NCI-H510A (cell line): ENCODE measurements at places on chromosomes 11 and 22.

DNA sequence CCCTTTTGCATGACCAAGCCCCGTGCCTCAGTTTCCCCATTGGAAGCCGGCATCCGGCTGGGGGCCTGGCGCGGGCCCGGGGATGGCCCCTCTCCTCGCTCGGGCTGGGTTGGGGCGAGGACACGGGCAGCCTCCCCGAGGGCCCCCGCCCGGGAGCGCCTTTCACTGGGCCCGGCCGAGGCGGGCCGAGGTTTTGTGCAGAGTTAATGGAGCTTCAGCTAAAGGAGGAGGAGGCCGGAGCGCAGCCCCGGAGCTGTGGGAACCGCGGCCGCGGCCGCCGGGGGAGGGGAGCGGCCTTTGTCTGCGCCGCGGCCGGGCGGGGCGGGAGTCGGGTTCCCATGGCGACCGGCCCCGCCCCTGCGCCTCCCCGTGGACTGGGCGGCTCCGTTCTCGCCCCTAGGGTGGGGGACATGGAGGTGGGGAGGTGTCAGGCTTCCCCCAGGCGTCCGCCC is 1.4 kb upstream of the MAPK11 start:
- DNase-seq: peak; percentile 46

GRCh38 chr11:84524422-84525051 is 1102.6 kb downstream of the DLG2 start:
- no peak for DNase-seq

DNA sequence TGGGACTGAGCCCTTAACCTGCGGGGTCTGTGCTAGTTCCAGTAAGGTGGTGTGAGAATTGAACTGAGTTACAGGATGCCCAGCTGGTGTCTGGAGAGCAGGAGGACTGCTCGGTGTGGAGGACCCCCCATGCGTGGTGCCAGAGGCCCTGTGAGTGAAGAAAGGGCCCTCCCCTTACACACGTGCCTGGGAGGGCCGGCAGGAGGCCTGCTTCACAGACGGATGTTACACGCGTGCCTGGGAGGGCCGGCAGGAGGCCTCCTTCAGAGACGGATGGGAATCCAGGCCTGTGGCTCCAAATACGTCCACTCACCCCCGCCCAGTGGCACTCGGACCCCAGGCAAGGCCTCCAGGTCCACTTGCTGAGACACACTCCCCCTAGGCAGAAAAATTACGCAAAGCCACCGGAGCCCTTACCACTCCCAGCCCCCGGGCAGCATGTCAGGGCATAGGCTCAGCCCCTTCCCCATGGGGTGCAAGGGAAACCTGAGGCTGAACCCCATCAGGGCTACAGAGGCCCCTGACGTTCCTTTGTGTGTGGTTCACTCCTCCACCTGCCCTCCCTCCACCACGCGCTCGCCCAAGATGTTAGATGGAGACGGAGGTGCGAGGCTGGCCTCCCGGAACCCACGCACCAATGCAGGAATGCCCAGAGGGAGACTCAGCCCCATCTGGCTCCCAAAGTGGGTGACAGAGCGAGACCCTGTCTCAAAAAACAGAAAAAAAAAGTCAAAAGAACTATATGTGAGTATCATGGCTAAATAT is 227.8 kb downstream of the BRD1 start:
- DNase-seq: no peak

DNA sequence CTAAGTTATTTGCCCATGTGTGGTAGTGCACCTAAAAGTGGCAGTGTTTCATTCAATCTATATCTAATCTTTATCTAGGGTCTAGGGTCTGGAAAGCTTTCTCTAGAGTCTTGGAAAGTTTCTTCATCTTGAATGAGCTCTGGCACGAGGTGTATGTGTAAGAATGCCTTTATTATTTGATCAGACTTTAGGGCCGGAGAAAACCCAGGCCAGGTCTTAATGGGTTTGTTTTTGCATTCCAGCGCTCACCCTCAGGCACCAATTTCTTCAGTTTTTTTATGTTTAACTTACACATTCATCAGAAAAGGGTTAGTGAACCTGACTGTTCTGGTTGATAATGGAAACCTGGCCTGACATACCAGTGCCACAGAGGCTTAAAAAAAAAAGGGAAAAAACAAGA is 68.3 kb upstream of the SLN start:
- DNase-seq: no peak

DNA sequence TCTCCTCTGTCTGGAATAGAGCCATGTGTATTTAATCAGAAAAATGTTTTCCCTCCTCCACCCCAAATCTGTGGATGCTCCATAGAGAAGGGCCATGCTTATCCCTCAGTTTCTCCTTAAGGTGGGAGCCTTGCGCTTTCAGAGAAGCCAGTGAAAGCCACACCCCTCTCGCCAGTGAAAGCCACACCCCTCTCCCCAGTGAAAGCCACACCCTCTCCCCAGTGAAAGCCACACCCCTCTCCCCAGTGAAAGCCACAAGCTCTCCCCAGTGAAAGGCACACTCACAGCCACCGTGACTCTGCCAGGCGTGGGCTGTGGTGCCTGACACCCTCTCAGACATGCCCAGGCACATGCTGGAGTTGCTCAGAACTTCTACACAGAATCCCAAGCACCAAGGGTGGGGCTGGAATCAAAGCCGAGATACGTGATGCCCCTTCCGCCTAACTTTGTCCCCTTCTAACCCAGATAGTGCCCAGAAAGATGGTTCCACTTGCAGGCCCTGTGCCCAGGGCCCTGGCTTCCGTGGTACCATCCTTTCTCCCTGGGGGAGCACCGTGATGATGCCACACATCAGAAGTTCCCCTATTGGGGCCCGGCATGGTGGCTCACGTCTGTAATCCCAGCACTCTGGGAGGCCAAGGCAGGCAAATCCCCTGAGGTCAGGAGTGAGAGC is 16.5 kb upstream of the PRR5 start:
- DNase-seq: no peak

GRCh38 chr22:32466496-32466895 is 2.2 kb upstream of the BPIFC start:
- DNase-seq: no peak

DNA sequence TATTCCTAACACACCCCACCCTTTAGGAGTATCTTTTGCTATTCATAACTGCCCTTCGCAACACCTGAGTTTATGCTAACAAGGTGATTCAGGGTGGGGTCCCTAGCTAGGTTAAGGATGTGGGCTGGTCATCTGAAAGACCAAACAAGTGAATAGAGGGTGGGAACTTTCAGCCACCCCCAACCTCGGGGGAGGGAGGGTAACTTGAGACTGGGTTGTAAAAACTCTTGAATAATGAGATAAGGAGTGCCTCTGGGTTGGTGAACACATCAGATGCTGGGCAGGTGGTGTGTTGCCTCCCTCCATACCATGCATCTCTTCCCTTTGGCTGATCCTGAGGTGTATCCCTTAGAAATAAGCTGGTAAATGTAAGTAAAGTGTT is 111.5 kb downstream of the SWAP70 start:
- DNase-seq: no peak

GRCh38 chr11:2826679-2827056 is 58.9 kb downstream of the CDKN1C start:
- DNase-seq: no peak

GRCh38 chr11:119361056-119361787 is 14.7 kb upstream of the MFRP start:
- DNase-seq: peak; percentile 61

GRCh38 chr11:2320568-2321310 is 18.9 kb downstream of the TSPAN32 start:
- DNase-seq: no peak

DNA sequence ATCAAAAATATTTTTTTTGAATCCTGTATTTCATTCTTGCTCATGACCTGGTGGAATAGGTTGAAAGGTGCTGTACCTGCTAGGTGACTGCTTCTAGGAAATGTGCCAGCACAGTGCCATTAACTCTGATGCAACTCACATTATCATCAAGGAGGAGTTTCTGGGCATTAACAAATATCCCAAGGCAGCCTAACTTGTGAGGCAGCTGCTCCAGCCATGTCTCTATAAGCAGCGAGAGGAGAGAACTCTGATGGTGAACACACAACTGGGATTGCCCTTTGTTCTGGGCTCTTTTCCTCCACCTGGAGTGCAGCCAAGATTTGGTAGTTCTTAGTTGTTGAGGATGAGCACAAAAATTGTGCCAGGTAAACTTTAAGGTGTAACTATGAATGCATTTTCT is 25.6 kb downstream of the HEPHL1 start:
- DNase-seq: no peak

GRCh38 chr11:2793701-2794045 is 91.9 kb downstream of the CDKN1C start:
- DNase-seq: no peak

DNA sequence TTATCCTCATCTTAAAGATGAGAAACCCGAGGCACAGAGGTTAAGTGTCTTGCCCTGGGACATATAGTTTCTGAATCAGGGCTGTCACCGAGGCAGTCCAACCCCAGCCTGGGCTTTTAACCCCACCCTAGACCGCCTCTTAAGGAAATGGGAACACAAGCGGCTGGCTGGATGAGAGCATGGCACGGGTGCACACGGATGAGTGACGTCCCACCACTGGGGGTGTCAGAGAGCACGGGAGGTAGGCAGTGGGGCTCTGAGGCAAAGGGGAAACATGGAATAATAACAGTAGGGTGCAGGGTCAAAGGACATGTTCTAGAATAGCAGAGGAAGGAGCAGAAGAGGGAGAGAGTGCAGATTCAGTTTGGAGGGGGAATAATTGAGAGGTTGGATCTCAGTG is 22.3 kb downstream of the PPFIBP2 start:
- no peak for DNase-seq

DNA sequence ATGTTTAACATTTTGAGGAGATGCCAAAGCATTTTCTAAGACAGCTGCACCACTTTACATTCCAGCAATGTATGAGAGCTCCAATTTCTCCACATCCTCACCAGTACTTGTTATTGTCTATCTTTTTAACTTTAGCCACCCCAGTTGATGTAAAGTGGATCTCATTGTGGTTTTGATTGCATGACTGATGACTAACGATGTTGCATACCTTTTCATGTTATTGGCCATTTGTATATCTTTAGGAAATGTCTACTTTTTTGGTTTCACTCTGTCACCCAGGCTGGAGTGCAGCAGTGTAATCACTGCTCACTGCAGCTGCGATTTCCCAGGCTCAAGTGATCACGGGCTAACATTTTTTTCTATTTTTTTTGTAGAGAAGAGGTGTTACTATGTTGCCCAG is 8.9 kb downstream of the TTC28 start:
- no peak for DNase-seq

DNA sequence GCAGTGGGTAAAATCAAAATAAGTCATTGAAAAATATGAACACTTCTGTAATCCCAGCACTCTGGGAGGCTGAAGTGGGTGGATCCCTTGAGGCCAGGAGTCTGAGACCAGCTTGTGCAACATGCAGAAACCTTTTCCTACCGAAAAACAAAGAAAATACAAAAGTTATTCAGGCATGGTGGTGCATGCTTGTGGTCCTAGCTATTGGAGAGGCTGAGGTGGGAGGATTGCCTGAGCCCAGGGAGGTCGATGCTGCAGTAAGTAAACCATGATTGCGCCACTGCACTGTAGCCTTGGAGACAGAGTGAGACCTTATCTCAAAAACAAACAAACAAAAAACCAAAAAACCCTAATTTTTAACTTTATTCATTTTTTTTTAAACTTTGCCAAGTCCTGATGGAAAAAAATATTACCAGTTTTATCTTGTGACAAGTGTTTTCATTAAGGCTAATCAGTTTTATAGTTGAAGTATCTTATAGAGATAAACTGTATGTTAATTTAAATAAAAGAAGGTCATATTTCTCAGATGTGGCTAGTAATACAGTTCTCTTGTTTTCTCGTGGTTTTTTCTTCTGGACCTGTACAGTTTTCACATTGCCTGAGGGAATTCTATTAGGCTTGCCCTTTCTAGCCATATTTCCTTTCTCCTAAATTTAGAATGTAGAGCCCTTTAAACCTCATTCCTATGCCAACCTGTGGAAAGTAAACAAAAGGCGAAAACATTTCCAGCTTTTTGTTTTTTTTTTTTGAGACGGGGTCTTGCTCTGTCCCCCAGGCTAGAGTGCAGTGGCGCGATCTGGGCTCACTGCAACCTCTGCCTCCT is 9.4 kb downstream of the HIPK3 start:
- no peak for DNase-seq

- DNase-seq: no peak
Observed at GRCh38 chr22:37267661-37268413, 14.5 kb upstream of the CYTH4 start.

GRCh38 chr11:120384476-120384875 is 48.3 kb downstream of the ARHGEF12 start:
- DNase-seq: no peak

DNA sequence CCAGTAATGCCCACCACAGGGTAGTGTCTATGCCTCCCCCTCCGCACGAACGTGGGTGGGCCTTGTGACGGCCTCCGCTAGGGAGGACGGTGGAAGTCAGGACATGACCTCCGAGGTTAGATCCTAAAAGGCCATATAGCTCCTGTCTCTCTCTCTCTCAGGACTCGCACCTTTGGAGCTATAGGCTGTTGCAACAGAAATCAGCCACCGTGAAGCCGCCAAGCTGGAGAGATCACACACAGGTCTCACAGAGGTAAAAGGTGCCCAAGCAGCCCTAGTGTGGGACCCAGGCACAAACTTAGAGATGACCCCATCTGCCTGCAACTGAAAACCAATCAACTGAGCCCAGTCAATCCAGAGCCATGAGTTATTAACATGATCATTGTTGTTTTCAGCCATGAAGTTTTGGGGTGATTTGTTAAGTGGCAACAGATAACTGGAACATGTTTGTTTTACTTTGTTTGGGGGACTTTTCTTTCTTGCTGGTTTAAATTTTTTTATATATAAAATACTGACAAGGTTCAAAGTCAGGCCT is 7.4 kb upstream of the NAP1L4 start:
- no peak for DNase-seq

- DNase-seq: no peak
Observed at GRCh38 chr11:64340671-64341335, 799 bp downstream of the CCDC88B start.

DNA sequence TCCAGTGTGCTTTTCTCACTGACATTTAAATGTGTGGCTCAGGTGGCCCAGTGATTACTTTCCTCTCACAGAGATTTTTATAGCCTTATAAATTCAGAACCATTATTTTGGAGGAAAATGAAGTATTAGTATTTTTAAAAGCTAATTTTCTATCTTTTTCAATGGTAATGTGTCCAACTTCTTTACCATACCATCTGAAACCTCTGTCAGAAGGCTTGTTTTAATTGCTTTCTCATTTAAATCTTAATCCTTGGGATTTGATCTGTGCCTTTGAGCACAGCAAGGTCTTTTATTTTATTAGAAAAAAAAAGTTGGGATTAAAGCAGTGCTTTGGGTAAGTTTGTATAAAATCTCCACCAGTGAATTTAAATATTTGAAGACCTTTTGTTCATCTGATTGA is 452.3 kb upstream of the RAG2 start:
- no peak for DNase-seq
